ENCODE measurements at places on chromosomes 12 and 14. TPM values are rescaled to one million over a fixed set of nuclear protein-coding genes. Genes with fewer than 3 reads are reported as not detected.

PEX5 gene
- total RNA-seq, result 20.2 TPM

TAS2R31 gene
- 13.2 TPM for total RNA-seq

GRCh38 chr12:124399622-124400021 is 104.7 kb downstream of the RFLNA start:
- H3K27me3 ChIP-seq, result no peaks in the 10 kb centered on the region
- H3K4me1 ChIP-seq, result peaks cover 19% of the 10 kb centered on the region
- no peak overlapping the region for H3K27ac ChIP-seq
- DNase-seq, result peak; percentile 71
- no peak overlapping the region for H3K4me3 ChIP-seq

GRCh38 chr12:124025661-124026060 is 52.6 kb downstream of the ZNF664 start:
- no peak overlapping the region for H3K27ac ChIP-seq
- no peaks in the 10 kb centered on the region for H3K27me3 ChIP-seq
- H3K4me1 ChIP-seq, result no peaks in the 10 kb centered on the region
- no peak for DNase-seq
- H3K36me3 ChIP-seq, result no peaks in the 10 kb centered on the region

All from neural progenitor cell (in vitro differentiated cells).